GOT3 (cell line): ENCODE measurements at places on chromosomes 12 and 14.

- DNase-seq = no peak
Measured at GRCh38 chr14:59333235-59333634, 131.9 kb downstream of the GPR135 start.

DNA sequence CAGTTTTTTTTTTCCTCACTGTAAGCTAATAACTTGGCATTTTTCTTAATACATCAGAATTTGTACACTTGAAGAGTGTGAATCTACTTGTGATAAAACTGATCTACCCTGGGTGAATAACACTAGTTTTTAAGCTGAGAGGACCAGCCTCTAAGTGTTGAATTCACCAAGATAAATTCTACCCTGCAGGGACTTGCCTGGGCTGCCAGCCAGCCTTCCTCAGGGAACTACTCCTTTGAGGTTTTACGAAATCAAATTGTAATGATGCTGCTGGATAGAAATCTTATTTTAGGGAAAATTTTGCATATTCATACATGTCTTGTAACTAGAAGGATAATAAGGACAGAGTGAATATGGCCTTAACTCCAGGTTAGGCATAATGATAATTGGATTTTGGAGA lies 1.9 kb downstream of the MED21 start:
- no peak for DNase-seq

DNA sequence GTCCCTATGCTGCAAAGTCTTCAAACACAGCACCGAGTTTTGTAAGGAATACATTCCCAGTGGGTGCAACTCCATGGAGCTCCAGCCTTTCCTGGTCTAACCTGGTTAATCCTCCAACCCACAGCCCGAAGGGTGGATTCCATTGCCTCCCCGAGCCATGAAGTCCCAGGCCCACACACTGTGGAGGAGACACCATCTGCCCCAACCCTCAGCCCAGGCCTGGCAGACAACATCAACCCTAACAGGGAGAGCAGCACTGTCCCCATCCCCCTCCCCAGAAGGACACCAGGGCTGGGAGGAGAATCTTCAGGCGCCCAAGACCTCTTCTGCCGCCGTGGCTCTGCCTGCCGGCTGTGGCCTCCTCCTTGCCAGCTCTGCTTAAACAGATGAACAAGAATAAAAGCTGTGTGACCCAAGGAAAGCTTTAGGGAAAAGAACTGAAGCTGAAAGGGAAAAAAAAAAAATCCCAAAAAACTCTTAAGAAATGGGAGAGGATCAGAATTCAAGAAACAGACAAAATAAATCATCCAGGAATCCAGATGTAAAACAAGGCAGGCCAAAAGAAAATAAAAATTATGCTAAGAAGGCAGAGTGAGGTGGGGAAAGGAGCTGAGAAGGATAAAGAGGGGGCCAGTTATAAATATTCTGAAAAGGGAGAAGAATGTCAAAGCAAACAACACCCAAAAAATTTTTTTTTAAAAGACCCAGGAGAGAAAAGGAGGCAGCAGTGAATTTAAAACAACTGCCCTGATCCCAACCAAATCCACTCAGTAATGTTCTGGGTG lies 16.0 kb upstream of the ZFP36L1 start:
- DNase-seq = no peak

GRCh38 chr12:94187361-94187760 lies 39.0 kb downstream of the PLXNC1 start:
- no peak for DNase-seq

GRCh38 chr12:2261708-2262107 lies 208.9 kb downstream of the CACNA1C start:
- DNase-seq = no peak

- no peak for DNase-seq
Measured at GRCh38 chr12:39102474-39103209, 197.3 kb upstream of the CPNE8 start.

DNA sequence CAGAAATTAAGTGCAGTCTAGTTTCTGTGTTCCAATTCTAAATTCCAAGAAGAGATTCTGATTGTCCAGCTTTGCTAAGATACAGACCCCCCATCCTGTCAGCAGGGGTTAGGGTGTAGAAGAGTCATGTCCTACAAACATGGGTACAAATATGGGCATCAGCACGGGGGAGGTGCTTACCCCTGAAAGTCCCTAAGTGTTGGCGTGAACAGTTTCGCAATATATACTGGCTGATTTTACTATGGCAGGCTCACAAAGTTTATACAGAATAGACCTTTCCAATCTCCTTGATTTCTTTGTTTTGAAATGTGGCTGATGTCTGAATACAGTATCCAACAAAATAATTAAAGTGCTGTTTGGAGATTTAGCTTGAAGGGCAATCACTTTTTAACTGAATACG lies 71.6 kb upstream of the PPM1H start:
- DNase-seq = no peak

DNA sequence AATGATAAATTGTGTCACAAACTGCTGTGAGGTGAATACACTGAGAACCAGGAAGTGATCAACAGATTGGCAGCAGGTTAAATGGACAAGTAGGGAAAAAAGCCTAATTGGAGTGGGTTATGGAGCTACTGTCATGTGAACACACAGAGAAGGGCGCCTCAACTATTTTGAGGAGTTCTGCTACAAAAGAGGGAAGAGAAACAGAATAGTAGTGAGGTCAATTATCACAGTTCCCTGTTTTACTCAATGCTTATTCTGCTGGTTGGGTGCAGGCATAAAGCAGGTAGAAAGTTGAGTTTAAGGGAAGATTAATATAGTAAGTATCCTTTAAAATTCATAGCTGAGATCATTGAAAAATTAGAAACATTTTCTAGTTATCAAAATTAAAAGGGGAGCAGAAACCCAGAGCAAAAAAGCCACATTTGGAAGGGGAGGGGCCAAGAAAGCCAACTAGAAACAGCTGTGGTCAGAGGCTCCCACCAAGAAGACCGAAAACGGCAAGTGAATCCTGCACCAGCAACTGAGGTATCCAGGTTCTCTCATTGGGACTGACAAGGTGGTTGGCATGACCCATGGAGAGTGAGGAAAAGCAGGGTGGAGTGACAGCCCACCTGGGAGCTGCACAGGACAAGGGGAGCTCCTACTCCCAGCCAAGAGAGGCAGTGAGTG lies 105.7 kb downstream of the ZC3H14 start:
- no peak for DNase-seq

DNA sequence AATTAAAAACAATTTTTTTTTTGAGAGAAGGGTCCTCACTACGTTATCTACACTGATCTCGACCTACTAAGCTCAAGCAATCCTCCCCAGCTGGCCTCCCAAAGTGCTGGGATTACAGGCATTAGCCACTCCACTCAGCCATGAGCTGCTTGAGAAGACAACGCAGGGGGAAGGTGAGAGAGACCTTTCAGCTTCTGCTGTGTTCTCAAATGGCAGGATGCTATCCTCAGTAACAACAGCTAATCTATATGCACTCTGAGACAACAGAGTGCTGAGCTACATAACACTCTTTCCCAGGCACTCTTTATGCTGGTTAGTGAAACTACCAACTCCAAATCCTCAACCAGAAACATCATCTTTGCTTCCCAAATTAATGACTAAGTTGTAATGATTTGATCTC lies 526.1 kb downstream of the CCER1 start:
- DNase-seq = no peak

DNA sequence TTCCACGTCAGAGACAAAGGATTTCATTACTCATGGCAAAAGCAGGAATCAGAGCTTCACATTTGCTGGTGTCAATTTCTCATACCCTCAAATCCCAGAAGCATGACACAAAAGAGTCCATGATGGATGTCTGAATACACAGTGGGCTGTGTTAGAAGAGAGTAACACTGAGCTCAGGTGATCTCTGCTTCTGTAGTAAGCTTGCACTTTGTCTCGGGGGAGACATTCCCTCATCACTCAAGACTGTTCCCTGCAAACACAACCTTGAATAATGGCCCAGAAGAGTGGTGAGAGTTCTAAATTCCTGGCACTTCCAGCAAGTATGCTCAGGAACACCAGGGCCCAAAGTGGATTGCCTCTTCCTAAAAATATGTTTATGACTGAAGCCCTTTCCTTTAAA lies 1787.2 kb upstream of the SEL1L start:
- DNase-seq = no peak

DNA sequence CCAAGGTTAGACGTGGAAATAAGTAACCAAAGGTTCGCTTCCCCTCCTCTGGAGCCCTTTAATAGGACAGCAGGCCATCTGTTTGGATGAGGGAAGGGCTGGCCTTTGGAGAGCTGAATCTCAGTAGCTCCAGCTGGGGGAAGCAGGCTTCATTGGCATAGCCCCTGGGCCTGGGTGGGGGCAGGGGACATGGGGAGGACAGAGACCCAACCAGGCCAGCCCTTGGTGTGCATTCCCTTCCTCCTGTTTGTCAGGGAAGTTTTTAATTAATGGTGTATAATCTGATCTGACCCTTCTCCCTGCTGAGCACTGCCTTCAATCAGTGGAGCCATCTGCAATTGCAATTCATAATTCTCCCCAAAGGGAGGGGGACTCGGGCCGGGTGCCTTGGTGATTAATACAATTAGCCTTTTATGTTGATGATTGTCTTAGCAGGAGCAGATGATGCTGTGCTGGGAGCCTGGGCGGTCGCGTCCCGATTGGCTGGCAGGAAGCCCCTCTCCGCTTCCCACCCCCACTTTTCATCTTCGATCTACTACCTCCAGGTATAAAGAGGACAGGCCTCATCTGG lies 6.4 kb downstream of the AQP6 start:
- DNase-seq = no peak

- DNase-seq = no peak
Measured at GRCh38 chr12:30155001-30155730, 371.4 kb upstream of the TMTC1 start.

DNA sequence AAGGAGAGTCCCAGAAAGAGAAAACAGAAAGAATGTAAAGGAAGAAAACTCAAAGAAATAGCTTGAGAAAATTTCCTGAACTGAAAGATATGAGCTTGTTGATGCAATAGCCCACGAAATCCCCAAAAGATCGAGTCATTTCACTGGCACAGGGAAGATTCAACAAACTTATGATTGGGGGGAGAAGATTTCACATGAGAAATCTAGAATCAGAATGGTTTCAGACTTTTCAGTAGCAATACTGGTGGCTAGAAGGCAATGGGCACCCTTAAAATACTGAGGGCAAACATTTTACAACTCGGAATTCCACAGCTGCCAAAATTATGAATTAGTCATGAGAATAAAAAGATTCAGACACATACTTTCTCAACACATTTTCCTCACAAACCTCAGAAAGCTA lies 8.9 kb upstream of the KRT7 start:
- DNase-seq = no peak

DNA sequence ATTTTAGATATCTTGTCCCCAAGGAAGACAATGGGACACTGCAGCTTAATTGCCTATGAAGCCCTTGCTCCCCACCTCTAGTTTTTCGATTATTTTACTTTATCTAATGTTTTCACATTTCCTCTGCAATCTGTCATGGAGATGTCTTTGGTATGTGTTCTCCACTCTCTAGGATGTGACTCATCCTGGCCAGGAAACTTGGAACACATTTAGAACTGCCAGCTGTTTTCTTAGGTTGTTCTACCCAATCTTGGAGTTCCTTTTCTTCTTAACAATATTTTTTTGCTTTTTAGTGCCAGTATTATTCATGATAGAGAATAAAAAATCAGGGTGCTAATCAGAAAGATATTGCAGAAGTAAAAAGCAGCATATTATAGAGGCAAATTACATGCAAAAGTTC lies 101.7 kb upstream of the CLEC14A start:
- no peak for DNase-seq

GRCh38 chr14:25988536-25988935 lies 609.3 kb downstream of the NOVA1 start:
- no peak for DNase-seq

DNA sequence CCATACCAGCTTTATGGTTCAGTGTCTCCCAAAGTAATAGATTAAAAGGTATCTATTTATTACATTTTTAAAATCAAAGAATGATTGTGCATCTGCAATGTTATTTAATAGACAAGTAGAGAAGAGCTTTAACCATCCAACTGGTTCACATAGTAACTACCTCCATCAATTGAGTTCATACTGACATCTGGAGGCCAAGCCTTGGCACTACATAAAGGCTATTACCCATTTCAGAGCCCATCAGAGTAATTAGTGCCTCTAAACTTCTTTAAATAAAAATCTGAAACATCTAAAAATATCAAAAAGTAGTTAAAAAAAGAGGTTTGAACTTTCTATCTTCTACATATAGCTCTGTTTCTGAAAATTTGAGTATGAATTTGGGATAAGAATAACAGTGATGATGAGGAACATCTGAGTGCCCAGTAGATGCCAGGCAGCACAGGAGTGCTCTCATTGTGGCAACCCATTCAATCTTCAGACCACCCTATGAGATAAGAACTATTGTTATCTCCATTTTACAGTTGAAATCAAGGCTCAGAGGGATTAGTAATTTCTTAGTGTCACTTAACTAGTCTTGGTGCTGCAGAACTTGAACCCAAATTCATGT lies 132.9 kb upstream of the DAAM1 start:
- no peak for DNase-seq

- DNase-seq = no peak
Measured at GRCh38 chr14:90671382-90672234, 144.6 kb downstream of the TTC7B start.

- no peak for DNase-seq
Measured at GRCh38 chr12:32120419-32120818, 13.8 kb downstream of the BICD1 start.

DNA sequence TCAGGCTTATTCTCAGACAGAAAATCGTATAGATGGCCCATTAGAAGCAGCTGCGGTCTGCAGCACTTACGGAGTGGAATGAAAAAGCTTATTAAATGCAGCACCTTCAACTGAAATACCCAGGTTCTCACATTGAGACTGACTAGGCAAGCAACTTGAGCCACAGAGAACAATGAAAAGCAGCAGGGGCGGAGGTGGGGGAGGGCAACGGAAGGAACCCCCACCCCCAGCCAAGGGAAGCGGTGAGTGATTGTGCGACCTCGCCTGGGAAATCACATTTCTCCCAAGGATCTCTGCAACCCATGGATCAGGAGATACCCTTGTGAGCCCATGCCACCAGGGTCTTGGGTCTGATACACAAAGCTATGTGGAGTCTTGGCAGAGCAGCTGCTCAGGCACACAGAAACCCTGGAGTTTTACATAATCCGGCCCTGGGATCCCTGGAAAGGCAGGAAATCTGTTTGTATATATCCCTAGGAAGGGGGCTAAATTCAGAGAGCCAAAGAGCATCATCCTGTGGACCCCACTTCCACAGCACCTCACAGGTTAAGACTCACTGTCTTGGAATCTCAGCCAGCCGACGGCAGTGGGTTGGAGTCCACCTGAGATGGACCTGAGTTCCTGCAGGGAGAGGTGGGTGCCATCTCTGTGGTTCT lies 38.1 kb downstream of the PZP start:
- DNase-seq = no peak

GRCh38 chr14:71883094-71883493 lies 49.1 kb upstream of the RGS6 start:
- no peak for DNase-seq

- DNase-seq = no peak
Measured at GRCh38 chr12:62681306-62681705, 214.7 kb downstream of the MON2 start.

DNA sequence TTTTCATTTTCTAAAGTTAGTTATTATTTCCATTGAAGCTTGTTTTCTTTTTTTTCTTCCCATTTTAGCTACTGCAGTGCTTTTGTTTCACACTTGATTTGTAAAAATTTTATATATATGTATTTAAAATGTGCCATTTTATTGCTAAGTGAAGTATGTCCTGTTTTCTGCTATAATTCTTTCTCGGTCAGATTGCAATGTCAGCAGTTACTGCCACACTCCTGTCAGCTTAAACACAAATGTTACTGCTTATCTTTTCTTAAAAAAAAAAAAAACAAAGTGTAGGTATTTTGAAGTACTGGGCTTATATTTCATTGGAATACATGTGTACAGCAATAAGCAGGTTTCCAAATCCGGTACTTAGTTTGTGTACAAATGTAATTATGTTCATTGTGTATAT lies 63.4 kb upstream of the AEBP2 start:
- DNase-seq = no peak
